ENCODE measurements at places on chromosomes 2 and 18. TPM values are rescaled to one million over a fixed set of nuclear protein-coding genes. Genes with fewer than 3 reads are reported as not detected.

DNA sequence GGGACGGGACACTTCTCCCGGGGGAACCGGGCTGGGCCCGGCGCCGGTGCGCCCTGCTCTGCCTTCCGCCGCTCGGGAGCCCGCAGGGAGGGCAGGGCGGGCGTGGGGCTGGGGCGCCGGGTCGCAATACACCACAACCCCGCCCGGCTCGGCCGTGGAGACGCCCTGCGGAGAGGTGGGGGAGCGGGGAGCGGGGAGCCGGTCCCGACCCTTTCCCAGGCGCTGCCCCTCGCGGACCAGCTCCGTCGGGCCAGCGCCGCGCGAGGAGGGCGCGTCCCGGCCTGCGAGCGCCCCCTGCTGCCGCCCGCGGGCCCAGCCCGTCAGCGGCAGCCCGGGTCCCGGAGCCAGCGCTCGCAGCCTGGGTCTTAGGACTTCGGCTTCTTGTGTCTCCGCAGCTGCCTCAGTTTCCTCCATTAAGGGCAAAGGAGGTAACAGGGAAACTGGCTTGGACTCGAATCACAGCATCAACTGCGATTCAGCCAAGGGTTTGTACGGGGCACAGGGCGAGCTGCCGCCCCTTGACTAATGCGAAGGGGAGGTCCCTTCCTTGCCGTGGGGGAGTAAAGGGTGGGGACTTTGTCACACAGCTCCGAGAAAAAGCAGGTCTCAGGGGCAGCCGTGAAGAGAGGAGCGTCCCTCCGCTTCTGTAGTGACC, 635 bp upstream of the ADRA2B start:
- H3K36me3 ChIP-seq, result no peaks in the 10 kb centered on the region
- DNase-seq, result peak; percentile 50
- no peak overlapping the region for H3K27ac ChIP-seq
- peaks cover 17% of the 10 kb centered on the region for H3K4me1 ChIP-seq

DNA sequence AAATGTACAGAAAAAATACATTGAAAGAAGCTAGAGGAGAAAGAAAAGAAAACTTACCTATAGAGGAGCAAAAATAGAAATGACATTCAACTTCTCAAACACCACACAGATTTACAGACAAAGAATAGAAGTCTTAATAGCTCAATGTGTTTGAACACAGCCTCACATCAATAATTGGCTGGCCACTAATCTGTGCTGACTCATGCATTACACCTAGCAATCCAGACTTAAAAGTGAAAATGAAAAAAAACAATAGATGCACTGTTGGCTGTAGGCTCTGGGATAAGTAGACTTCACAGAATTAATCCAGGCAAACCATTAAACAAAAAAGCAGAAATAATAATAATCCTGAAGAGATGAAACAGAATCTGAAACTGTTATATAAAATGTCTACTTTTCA, 961.3 kb upstream of the CELF4 start:
- DNase-seq, result no peak
- no peaks in the 10 kb centered on the region for H3K27me3 ChIP-seq
- H3K4me1 ChIP-seq, result no peaks in the 10 kb centered on the region
- no peak overlapping the region for H3K27ac ChIP-seq
- H3K36me3 ChIP-seq, result no peaks in the 10 kb centered on the region

DNA sequence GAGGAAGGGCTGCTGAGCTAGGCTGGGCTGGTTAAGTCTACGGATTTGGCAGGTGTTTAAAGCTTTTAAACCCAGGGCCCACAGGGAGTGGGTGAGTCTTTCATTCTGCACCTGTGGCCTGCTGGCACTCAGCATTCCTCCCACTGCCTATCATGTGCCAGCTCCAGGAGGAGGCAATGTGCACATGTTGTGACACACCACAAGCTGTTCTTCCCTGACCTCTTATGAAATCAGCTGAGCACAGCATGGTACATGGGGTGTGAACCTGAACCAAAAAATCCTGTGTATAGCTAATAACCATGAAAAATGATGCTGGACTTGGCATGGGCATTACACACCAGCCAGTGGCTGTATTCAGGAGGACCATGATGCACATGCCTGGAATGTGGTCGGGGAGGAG, 297.9 kb upstream of the MMADHC start:
- no peaks in the 10 kb centered on the region for H3K27me3 ChIP-seq
- H3K4me1 ChIP-seq, result no peaks in the 10 kb centered on the region
- H3K36me3 ChIP-seq, result no peaks in the 10 kb centered on the region
- no peak overlapping the region for H3K4me3 ChIP-seq
- no peak for DNase-seq

TEKT4 gene
- total RNA-seq, result not detected

DNA sequence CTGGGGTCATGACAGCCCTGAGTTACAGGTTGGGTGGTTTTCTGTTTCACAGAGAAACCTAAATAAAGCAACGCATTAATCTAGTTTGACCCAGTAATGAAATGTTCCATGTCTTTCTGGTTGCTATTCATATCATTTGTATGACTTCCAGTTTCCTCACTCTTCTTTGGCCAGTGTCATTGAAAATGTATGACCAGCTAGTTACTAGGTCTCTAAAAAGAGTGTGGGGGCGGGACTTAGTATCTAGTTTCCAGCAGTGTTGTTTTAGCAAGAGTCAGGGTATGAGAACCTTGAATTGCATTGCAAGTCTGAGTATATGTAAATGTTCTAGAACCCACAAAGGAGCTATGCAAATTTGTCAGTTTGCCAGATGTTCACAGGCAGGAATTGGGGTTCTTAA, 47.7 kb downstream of the SLC9A2 start:
- H3K27me3 ChIP-seq, result no peaks in the 10 kb centered on the region
- no peaks in the 10 kb centered on the region for H3K36me3 ChIP-seq

- H3K36me3 ChIP-seq, result no peaks in the 10 kb centered on the region
- peaks cover 8% of the 10 kb centered on the region for H3K27me3 ChIP-seq
- H3K27ac ChIP-seq, result no peak overlapping the region
- H3K4me3 ChIP-seq, result no peak overlapping the region
- DNase-seq, result no peak
- no peaks in the 10 kb centered on the region for H3K4me1 ChIP-seq
Measured at GRCh38 chr2:118929059-118929458, 12.9 kb upstream of the MARCO start.

G6PC2 gene
- not detected for total RNA-seq

GRCh38 chr2:119438128-119438656, 6.5 kb downstream of the TMEM37 start:
- H3K4me3 ChIP-seq, result no peak overlapping the region
- DNase-seq, result no peak
- H3K4me1 ChIP-seq, result no peaks in the 10 kb centered on the region
- no peaks in the 10 kb centered on the region for H3K36me3 ChIP-seq
- H3K27ac ChIP-seq, result no peak overlapping the region

ST3GAL5 gene
- 36.8 TPM for total RNA-seq

GRCh38 chr2:169363560-169364150, 1.3 kb upstream of the LRP2 start:
- peaks cover 52% of the 10 kb centered on the region for H3K27me3 ChIP-seq
- no peaks in the 10 kb centered on the region for H3K36me3 ChIP-seq
- H3K4me3 ChIP-seq, result peak overlapping the region; percentile 82
- peak; percentile 62 for DNase-seq
- peak overlapping the region; percentile 74 for H3K27ac ChIP-seq
- peaks cover 40% of the 10 kb centered on the region for H3K4me1 ChIP-seq

MORN2 gene
- total RNA-seq, result 2.8 TPM

- no peak for DNase-seq
- no peaks in the 10 kb centered on the region for H3K4me1 ChIP-seq
Measured at GRCh38 chr2:12665334-12665733, 51.4 kb upstream of the TRIB2 start.

GRCh38 chr18:33841221-33841967, 263.4 kb downstream of the ASXL3 start:
- H3K27me3 ChIP-seq, result no peaks in the 10 kb centered on the region
- H3K27ac ChIP-seq, result no peak overlapping the region
- no peaks in the 10 kb centered on the region for H3K36me3 ChIP-seq
- DNase-seq, result no peak

DNA sequence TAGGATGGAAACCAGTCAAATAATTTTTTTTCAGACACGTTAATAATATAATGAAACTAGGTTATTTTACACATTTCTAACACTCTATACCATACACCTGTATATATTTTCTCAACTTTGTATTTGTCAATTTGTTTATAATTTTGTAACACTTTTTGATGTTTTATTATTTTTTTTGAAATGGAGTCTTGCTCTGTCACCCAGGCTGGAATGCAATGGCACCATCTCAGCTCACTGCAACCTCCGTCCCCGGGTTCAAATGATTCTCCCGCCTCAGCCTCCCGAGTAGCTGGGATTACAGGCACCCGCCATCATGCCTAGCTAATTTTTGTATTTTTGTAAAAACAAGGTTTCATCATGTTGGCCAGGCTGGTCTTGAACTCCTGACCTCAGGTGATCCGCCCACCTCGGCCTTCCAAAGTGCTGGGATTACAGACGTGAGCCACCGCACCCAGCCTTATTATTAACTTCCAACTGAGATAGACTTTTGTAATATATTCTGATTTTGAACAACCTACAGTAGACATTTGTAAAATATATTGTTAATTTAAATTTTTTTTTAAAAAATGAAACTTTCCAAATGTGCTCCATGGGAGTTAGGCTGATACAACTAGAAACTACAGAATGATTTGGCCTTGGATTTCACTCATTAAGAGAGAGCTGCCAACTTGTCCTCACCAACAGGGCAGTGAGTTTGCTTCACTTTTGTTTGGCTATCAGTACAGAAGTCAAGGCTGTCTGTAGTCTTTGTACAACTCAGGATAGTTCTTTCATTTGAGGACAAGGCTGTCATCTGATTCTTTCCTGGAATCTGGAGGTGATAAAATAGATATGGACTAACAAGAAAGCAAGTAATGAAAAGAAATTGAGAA, 33.9 kb upstream of the COBLL1 start:
- no peaks in the 10 kb centered on the region for H3K36me3 ChIP-seq
- DNase-seq, result no peak
- no peak overlapping the region for H3K4me3 ChIP-seq
- no peaks in the 10 kb centered on the region for H3K4me1 ChIP-seq
- H3K27ac ChIP-seq, result no peak overlapping the region

GRCh38 chr2:15359716-15360531, 201.2 kb downstream of the NBAS start:
- H3K4me1 ChIP-seq, result no peaks in the 10 kb centered on the region
- no peak for DNase-seq
- no peak overlapping the region for H3K27ac ChIP-seq
- no peak overlapping the region for H3K4me3 ChIP-seq

DNA sequence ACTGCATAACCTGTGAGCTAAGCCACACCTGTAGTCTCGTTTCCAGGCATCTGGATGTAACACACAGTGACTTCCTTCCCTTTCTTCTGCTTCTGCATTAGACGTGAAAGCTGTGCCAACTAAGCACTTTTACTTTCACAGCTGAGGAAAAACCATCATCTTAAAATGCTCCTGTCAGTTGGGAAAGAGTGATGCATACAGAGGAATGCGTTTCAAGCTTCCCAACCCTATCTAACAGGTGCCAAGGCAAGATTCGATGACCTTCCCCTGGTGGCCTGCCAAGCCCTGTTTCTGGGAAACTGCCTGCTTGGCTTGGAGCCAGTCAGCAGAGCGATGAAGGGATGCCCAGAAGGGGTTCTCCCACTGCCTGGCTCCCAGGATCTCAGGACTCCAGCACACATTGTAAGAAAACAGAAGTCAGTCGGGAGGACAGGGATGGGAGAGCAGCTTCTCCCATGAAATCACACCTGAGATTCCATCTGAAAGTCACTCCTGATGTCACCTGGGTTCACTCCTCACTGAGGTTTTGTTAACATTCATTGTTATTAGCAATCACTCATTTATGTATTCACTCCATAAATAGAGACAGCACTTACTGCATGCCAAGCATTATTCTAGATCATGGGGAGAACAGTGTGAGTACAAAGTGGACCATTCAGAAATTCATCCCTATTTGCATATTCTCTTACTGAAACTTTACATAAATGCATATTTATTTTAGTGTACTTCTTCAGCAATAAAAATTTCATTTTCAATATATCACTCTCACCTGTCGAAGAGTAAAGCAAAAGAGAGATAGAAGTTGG, 64.1 kb downstream of the DTNA start:
- peaks cover 7% of the 10 kb centered on the region for H3K27me3 ChIP-seq
- H3K27ac ChIP-seq, result no peak overlapping the region
- H3K4me3 ChIP-seq, result no peak overlapping the region
- no peak for DNase-seq

- H3K4me1 ChIP-seq, result no peaks in the 10 kb centered on the region
- no peak overlapping the region for H3K4me3 ChIP-seq
- DNase-seq, result no peak
- peaks cover 8% of the 10 kb centered on the region for H3K27me3 ChIP-seq
Measured at GRCh38 chr2:69204654-69205053, 182.4 kb downstream of the GFPT1 start.

- H3K27ac ChIP-seq, result no peak overlapping the region
- H3K4me3 ChIP-seq, result no peak overlapping the region
- no peak for DNase-seq
- H3K27me3 ChIP-seq, result no peaks in the 10 kb centered on the region
Measured at GRCh38 chr2:66957198-66957597, 439.9 kb upstream of the ETAA1 start.

GKN2 gene
- total RNA-seq, result not detected

DNA sequence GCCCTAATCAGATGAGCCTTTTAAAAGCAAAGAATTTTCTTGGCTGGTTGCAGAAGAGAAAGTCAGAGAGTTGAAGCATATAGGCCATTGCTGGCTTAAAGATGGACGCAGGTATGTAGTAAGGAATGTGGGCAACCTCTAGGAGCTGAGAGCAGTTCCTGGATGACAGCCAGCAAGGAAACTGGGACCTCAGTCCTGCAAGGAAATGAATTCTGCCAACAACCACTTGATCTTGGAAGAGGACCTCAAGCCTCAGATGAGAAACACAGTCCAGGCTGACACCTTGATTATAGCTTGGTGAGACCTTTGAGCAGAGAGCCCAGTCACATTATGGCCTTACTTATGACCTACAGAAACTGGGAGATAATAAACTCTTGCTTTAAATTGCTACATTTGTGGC, 15.7 kb downstream of the PHOSPHO2 start:
- no peak overlapping the region for H3K27ac ChIP-seq

IL18RAP gene
- total RNA-seq, result 3.8 TPM

GRCh38 chr2:240742602-240743095, 51.0 kb downstream of the AQP12A start:
- H3K36me3 ChIP-seq, result no peaks in the 10 kb centered on the region
- DNase-seq, result no peak
- H3K4me1 ChIP-seq, result no peaks in the 10 kb centered on the region
- no peak overlapping the region for H3K4me3 ChIP-seq

DNA sequence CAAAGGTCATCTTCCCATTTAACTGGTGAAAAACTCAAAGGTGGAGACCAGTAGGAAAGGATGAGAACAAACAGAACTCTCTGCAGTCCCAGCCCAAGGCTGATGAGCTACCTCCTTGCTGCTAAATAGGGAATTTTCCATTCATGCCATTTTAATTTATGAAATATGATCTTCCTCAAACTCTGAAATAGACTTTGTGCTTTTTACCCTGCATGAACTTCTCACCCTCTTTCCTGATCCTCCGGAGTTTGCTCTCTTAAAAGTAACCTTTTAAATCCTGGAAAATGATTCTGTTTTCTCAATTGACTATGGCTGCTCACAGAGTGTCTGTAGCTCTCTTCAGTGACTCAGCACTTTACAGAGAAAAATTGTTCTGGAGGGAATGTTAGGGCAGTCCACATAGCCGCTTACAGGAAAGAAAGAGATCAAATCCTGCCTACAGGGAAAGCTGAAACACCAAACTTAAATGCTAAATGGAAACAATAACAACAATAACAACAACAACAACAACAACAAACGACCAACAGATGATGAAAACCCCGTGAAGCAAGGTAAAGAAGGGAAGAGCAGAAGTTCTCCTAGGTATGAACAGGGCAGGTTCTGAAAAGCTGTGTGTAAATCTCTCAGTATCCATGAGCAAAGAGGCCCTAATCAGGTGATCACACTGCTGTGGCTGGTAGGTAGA, 79.8 kb upstream of the SESTD1 start:
- no peaks in the 10 kb centered on the region for H3K27me3 ChIP-seq
- H3K4me3 ChIP-seq, result no peak overlapping the region
- DNase-seq, result no peak
- no peak overlapping the region for H3K27ac ChIP-seq

GAREM2 gene
- 2.9 TPM for total RNA-seq
